ENCODE measurements at places on chromosomes 13 and 19.
A peak's percentile ranks its signal among the peaks of the same experiment; 100 is the strongest.

DNA sequence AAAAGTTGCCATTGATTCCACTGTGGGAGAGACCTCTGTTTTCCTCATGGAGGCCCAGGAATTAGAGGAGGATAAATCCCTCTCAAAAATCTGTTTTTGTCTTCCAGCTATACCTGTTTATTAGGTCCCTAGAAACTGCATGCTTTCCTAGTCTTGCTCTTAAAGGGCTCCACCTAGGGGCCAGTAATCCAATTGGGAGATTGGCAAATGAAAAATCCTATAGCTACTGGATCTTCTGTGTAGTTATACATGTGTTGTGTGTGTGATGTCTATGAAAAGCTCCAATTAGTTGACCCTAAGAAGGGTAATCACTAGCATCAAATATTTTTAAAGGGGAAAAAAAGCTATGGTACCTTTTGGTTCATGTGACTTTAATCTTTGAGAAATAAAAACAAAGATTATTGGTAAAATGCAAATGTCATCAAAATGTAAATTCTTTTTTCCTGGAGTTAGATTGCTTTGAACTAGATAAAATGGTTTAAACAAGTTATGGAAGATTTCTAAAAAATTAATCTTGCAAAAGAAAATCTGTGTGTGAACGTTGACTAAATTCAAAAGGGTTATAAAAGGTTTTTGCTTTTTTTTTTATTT is 63.4 kb upstream of the C1QTNF9B start:
- no peak for DNase-seq

GRCh38 chr19:793806-794205 is 3.4 kb upstream of the PTBP1 start:
- no peak for DNase-seq

DNA sequence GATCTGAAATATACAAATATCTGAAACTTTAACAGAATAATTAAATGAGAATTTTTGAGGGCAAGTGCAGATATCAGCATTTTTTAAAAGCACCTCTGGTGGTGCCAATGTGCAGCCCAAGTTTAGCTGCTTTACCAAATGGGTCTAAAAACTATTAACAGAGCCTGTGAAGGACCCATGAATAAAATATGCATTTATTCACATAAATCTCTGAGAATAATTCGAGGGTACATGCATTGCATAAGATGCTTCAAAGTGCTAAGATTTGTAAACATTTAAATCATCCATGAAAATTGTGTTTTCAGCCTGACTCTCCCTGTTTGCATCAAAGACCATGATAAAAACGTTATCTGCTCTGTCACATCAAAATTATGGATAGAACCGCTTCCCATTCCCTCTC is 47.1 kb upstream of the TNFSF11 start:
- DNase-seq, result no peak

DNA sequence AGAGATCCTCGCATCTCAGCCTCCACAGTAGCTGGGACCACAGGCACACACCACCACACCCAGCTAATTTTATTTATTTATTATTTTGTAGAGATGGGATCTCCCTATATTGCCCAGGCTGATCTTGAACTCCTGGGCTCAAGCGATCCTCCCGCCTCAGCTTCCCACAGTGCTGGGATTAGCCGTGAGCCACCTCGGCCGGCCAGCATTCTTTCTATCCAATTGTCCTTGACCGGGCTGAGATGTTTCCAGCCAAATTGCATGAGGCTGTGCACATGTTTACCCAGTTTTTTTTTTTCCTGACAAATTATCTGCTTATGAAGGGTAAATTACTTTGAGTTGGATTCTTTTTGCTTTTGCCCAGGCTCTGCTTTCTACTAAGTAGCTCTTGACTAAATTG is 28.2 kb downstream of the UNC13A start:
- DNase-seq, result no peak

DNA sequence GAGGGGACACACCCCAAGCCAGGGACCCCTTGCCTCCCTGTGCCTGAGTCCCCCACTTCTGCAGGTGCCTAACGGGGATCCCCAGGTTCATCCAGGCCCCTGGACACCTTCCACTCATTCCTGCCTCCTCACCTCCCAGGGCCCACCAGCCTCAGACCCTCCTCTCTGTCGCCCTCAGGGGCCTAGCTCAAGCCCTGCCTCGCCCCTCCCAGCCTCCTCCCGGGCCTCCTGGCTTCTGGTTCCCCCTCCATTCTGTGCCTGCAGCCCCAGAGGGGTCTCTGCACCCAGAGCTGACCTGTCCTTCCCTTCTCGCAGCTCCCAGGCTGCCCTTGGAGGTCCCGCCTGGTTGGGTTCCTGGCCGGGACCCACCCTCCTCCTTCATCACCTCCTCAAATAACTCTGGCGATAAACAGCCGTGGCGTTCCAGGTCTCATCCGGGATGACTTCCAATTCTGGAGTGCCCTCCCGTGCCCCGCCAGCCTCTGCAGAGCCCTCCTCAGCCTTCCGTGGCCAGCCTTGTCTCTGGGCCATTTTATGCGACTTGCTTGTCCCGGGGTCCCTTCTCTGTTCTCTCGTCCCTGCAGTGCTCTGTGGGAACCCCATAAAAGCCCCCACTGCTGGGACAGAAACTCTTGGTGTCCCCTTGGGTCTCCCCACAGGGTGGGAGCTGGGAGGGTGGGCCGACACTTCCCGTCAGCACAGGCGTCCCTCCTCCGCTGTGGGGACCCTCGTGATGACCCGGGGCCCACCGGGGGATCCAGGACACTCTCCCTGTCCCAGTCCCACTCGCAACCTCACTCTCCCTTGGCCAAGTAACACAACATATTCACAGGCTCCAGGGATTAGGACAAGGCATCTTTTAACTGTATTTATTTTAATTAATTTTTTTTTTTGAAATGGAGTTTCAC is 9.2 kb downstream of the JOSD2 start:
- no peak for DNase-seq

DNA sequence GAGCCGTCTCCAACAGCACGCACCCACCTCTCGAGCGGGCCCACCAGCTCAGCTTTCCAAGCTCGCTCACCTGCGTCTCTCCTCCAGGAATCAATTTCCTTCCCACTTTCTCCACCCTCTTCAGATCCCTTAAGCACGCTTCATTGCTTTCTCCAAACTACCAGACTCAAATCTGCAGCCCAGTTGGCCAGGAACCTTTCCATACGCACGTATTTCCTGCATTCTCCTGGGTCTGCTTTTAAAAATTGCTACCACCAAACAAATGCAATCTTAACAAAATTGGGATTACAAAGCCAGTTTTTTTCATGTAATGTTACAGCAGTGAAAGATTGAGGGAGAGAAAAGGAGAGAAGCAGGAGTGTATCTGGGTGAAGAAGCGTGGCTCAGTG is 1.5 kb downstream of the ENOX1 start:
- DNase-seq, result no peak

GRCh38 chr13:98478189-98479129 is 98.4 kb downstream of the STK24 start:
- DNase-seq, result no peak

DNA sequence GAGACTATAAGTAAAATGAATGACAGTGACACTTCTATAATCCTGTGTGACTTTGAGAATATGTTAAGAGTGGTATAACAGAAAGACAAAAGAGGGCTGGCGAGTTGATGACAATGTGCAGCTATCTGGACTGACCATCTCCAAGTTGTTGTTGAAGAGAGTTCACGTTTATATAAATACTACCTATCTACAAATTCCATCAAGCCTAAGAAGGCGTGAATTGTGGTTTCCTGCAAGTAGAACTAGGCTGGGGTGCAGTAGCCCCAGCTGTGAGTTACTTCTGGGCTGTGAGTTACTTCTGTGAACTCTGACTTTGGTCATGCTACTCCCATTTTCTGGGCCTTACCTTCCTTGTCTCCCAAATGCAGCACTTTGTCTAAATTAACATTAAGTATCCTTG is 561.0 kb downstream of the TBC1D4 start:
- no peak for DNase-seq

DNA sequence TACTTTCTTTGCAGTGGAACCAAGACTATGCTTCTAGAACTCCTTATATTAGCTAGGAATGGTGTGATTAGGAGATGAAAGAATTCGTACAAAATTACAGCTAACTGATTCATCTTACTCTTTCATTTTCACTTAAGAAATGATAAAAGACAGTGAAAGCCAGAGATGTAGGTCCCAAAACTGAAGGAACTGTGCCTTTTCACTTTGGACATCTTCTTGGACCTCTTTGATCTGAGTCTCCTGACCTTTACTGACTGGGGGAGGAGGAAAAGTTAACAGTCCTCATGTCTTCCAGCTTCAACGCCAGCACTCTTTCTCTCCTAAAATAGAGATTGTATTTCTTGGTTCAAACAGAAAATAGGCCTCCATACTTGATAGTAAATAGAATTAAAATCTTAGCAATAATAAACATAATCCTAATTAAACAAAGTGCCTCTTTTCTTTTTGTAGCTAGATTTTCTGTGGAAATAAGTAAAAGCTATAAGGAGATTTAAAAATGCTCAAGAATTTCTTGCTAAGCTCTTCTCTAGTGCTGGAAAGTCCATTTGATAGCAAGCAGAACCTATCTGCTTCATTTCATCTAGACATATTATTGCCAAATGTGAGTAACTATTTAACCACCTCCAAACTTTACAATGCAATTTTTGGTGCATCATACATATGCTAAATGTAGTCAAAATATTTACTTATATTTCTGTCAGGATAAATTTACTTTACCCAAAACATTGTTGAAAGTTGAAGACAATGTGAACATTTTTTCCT is 109.4 kb upstream of the POSTN start:
- DNase-seq, result no peak

DNA sequence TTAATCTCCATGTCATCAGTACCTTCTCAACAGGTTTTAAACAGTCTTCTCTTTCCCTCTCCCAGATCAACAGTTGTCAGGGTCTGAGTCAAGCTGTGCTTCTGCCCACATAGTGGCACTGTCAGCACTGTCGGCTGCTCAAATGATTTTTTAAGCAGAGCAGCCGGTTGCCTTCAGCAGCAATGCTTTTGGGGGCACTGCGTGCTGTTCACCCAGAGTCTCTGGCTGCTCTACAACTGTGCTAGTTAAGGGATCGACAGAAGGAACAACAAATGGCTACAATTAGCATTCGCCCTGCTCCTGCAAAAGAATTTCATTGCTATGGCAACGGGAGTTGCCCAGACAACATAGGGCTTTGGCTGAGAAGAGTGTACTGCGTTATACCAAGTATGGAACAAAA is 412.9 kb downstream of the DIAPH3 start:
- DNase-seq, result no peak

DNA sequence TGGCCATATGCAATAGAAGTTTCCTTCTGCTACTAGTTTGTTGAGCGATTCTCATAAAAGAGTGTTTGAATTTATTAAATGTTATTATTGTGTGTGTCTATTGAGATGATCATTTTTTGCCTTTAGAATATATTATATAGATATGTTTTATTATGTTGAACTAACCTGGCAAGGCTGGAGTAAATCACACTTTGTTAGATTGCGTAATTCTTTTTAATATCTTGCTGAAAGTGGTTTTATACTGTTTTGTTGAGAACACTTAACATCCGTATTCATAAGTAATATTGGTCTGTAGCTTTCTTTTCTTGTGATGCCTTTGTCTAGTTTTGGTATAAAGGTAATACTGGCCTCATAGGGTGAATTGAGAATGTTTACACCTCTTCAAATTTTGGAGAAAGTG is 574.3 kb upstream of the PCDH20 start:
- no peak for DNase-seq

- DNase-seq, result no peak
These were observed 746.8 kb upstream of the SLC10A2 start for GRCh38 chr13:103812971-103813370.

DNA sequence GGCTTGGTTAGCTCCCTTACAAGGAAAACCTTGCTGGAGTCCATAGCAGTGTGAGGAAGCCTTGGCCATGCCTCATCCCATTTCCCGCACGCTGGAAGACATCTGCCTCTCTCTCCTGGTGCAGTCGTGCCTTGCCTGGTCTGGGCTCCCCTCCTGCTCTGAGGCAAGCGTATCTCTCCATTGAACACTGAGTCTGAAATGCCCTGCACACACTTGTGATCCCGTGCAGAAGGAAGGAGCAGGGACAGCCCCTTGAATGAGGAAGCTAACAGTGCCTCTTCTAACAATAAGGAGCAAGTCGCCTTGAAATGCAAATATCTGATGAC is 407 bp upstream of the ZNF440 start:
- DNase-seq, result no peak

- no peak for DNase-seq
These were observed 2.1 kb downstream of the PROSER1 start for GRCh38 chr13:39035799-39036198.

DNA sequence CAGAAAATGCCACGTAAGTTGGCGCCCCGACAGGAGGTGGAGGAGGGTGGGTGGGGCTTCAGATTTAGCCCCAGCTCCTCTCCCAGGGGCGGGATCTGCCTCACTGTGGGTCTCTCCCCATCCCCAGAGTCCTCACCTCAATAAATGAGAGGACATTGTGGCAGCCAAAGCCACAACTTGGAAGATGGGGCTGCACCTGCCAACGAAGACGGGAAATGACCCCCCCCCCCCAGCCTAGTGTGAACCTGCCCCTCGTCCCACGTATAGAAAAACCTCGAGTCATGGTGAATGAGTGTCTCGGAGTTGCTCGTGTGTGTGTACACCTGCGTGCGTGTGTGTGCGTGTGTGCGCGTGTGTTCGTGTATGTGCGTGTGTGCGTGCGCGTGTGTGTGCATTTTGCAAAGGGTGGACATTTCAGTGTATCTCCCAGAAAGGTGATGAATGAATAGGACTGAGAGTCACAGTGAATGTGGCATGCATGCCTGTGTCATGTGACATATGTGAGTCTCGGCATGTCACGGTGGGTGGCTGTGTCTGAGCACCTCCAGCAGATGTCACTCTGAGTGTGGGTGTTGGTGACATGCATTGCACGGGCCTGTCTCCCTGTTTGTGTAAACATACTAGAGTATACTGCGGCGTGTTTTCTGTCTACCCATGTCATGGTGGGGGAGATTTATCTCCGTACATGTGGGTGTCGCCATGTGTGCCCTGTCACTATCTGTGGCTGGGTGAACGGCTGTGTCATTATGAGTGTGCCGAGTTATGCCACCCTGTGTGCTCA is 1.5 kb upstream of the TRAPPC5 start:
- peak; percentile 47 for DNase-seq

DNA sequence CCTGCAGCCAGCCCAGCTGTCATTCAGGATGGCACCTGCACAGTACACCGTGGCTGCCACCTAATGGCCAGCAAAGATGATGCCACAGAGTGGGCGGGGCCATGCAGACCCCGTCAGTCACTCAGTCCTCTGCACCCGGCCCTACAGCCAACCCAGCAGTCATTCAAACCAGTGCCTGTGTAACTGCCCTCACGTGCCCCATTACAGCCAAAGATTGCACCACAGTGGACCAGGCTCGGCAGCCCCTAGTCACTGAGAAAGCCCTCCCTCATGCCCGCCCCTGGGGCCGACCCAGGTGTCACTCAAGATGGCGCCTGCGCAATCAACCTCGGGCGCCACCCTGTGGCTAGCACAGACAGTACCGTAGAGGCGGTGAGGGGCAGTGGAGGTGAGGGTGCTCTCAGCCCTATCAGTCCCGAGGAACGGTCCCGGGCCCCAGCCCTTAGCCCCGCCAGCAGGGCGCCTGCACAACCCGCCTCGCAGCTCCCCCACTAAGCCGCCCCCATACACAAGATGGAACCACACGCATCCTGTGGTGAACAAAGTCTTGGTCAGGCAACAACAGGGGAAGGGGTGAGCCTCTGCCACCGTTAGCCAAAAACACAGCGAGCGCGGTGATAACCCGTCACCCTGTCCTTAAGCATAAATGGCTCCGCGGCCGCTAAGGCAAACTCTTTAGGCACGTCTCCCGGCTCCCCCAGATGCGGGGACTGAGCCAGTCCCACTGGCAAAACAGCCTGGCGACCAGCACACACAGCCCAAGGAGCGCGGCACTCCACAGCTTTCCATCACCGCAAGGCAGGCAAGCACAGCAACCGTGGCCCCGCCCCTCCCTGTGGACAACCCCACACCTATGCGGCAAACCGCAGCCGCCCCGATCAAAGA is 2.3 kb downstream of the PEG3 start:
- DNase-seq, result no peak

GRCh38 chr13:40446365-40446764 is 220.1 kb downstream of the FOXO1 start:
- DNase-seq, result no peak
